ENCODE measurements at places on chromosomes 4 and X.

DNA sequence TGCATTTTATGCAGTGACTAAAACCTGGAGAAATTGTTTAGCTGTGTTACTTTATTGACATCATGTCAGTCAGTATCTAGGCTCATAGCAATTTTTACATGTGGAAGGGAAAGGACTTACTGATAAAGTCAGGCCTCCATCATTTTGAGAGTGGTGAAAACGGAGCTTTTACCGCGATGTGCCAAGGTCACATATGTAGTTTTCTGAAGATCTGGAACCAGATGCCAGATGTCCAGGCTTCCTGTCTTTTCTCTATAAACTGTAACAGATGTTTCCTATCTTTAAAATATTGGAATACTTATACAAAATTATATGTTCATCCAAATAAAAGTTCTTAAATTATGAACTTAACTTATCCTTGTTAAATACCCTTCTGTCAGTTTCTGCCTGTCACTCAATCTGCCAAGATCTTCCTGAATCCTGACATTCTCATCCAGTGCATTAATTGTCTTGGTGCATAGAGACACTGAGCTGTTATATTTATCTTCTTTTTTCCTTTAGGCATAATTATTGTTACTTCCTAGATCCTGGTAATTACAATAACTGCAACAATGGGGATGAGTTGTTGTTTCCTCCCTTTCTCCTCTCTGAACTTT lies 1646.2 kb upstream of the TENM3 start:
- DNase-seq, result no peak

GRCh38 chrX:110402850-110403221 lies 44.2 kb downstream of the RTL9 start:
- no peak for DNase-seq

GRCh38 chr4:25061602-25062001 lies 30.9 kb upstream of the LGI2 start:
- DNase-seq, result no peak

GRCh38 chr4:3062471-3062870 lies 11.9 kb downstream of the HTT-AS start:
- DNase-seq, result no peak

DNA sequence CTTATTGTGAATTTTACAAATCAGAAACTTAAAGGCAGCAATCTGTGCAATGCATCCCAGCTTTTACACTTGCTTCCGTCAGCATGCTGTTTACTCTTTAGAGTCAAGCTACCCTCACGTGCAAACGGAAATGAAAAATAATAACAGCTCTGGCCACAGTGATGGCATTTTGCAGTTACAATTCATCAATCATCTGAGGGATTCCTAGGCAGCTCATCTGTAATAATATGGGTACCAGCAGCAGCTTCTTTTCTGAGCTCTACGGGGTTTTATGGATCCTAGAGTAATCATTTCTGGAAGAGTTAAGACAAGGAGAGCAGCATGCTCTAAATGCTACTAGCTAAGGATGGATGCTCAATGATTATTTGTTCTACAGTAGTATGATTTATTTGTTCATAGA lies 313.6 kb downstream of the AFF2 start:
- no peak for DNase-seq

DNA sequence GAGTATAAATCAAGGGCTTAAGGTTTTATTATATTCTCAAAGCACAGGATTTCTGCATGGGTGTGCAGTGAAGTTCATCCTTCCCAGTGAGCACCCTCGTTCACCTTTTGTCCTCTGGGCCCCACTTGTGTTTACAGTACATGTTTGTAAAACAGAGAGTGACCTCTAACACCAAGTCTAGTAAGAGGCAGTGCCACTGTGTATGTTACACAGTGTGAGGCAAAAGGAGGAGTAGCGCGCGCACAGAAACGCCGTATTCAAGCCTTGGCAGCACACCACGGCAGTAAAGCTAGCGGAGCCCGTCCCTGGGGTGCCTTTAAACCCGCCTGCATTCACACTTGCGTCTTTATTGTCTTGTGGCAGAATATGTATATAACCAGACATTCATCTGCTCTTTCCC lies 51.9 kb downstream of the CCNI start:
- no peak for DNase-seq

DNA sequence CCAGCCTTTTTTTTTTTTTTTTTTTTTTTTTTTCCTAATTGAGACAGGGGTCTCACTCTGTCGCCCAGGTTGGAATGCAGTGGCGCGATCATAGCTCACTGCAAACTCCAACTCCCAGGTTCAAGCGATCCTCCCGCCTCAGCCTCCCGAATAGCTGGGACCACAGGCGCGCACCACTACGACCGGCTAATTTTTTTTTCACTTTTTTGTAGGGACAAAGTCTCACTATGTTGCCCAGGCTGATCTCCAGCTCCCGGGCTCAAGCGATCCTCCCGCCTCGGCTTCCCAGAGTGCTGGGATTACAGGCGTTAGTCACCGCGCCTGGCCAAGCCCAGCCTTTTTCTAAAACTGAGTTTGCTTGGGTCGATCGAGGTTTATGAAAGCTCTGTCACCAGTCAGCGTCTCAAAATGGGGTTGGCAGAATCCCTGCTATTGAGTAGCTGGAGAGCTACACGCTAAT lies 1.3 kb upstream of the OTUD5 start:
- DNase-seq, result no peak

DNA sequence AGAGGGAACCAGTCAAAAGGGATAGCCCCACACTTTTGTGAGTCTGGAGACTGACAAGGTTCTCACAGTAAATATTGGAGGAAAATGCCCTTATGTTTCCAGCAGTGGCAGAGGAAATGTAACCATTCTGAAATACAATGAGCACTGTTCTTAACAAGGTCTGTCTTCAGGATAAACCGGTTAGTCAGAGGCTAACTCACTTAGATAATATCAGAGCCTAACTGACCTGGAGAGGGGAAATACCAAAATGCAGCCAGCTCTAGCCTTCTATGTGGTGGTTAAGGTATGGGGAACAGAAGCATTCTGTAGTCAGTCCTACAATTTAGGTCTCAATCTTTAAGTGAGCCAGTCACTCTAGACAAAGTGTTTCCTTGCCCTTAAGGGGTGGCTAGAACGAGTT lies 70.8 kb downstream of the TBCK start:
- DNase-seq, result no peak
